ENCODE measurements at places on chromosomes 2 and 18. TPM values are rescaled to one million over a fixed set of nuclear protein-coding genes. Genes with fewer than 3 reads are reported as not detected.

DNA sequence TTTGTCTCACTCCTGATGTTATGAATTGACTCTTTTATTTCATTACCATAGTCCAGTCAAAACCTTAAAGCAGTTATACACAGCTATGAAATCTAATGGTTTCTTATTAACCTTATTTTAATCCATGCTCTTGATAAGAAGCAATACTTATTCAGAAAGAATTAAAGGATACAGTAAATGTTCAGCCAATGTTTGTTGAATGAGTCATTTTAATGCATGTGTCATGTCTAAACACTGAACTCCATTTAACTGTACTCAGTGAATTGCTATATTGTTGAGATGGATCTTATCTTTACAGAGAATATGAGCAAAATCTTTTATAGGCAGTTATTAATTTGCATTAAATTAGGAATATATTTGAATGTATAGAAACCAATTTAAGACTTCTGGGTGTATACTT lies 135.1 kb upstream of the TFPI start:
- no peaks in the 10 kb centered on the region for H3K27me3 ChIP-seq
- no peak overlapping the region for H3K4me3 ChIP-seq
- no peak for DNase-seq
- H3K27ac ChIP-seq = no peak overlapping the region
- no peaks in the 10 kb centered on the region for H3K36me3 ChIP-seq

CYRIA gene
- total RNA-seq = 9.0 TPM

- peak overlapping the region; percentile 18 for H3K27ac ChIP-seq
- DNase-seq = no peak
- no peak overlapping the region for H3K4me3 ChIP-seq
- no peaks in the 10 kb centered on the region for H3K27me3 ChIP-seq
- H3K4me1 ChIP-seq = no peaks in the 10 kb centered on the region
These were observed 58.5 kb downstream of the ATIC start for GRCh38 chr2:215370112-215370965.

CROCC2 gene
- total RNA-seq = not detected

- no peaks in the 10 kb centered on the region for H3K4me1 ChIP-seq
- H3K36me3 ChIP-seq = no peaks in the 10 kb centered on the region
- H3K27ac ChIP-seq = no peak overlapping the region
- no peak for DNase-seq
- no peaks in the 10 kb centered on the region for H3K27me3 ChIP-seq
These were observed 132.2 kb downstream of the SPTBN1 start for GRCh38 chr2:54588244-54588899.

DNA sequence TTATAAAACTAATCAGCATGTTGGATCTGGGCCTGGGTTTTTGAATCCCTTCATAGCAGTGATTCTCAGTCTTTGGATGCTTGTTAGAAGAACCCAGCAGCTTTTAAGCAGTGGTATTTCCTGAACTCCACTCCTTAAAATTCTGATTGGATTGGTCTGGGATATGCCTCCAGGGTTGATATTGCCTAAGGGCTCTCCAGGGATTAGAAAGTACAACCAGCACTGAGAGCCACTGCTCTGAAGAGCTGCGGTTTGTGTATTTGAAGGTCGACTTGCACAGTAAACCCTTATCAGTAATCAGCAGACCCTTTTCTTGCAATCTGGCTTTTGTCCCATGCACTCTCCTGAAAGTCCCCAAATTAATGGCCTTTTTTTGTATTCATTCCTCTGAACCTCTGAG lies 17.0 kb upstream of the RBMS1 start:
- no peak overlapping the region for H3K4me3 ChIP-seq
- no peaks in the 10 kb centered on the region for H3K27me3 ChIP-seq
- H3K4me1 ChIP-seq = no peaks in the 10 kb centered on the region
- no peaks in the 10 kb centered on the region for H3K36me3 ChIP-seq

DNA sequence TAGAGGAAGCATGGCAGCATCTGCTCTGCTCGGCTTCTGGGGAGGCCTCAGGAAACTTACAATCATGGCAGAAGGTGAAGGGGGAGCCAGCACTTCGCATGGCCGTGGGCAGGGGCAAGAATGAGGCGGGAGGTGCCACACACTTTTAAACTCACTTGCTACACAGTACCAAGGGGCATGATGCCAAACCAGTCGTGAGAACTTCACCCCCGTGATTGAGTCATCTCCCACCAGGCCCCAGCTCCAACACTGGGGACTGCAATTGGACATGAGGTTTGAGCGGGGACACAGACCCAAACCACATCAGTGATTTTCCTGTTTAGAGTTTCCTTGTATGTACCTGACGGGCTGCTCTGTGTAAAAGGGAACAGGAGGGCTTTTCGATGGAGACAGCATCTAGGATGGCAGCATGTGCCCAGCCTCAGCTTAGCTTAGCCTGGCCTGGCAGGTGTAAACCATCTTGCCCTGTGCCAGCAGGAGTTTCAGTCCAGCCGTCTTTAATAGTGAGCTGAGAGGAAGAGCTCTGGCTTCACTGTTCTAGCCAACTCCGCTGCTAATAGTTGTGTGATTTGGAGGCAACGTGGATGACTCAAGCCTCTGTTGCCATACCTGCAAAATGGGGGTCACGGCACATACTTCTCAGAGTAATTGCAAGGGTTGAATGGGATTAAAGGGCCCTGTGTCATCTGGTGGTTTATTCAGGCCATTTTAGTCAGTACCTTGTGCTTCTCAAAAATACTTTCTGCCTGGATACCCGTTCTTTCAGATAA lies 101.8 kb downstream of the ASAP2 start:
- H3K4me3 ChIP-seq = no peak overlapping the region
- H3K27me3 ChIP-seq = no peaks in the 10 kb centered on the region
- no peak for DNase-seq
- peaks cover 58% of the 10 kb centered on the region for H3K4me1 ChIP-seq

BBS5 gene
- total RNA-seq = 8.9 TPM

GRCh38 chr2:123732563-123732962 lies 292.5 kb upstream of the CNTNAP5 start:
- no peaks in the 10 kb centered on the region for H3K27me3 ChIP-seq
- H3K4me3 ChIP-seq = no peak overlapping the region
- no peak overlapping the region for H3K27ac ChIP-seq
- H3K36me3 ChIP-seq = no peaks in the 10 kb centered on the region

DNA sequence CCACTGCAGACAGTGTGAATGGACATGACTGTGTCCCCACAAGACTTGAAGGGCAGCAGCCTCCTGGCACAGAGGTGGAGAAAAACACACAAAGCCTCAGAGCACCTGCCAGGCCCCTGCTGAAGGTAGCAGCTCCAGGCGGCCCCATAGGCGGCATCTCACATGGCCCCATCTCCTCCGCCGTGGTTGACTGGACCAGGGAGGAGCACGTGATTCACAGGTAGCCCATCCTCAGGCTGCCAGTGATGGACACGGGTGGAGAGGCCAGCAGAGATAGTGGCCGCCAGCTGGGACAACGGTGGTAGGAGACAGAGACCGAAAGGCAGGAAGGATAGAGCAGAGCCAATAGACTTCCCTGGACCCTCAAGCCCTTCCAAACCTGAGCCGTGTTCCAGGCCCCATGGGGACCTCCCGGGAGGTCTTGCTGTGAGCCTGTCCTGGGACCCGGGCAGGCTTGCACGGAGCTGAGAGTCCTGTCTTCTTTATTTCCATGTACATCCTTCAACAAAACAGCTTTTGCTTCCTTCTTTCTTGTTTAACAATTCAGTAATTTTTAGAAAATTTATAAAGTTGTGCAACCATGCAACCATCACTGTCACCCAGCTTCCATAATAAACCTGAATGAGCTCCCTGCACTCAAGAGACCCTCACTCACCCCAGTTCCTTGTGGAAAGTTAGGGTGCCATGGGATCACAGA lies 26.9 kb downstream of the GPR55 start:
- peak; percentile 25 for DNase-seq
- no peak overlapping the region for H3K27ac ChIP-seq
- H3K36me3 ChIP-seq = no peaks in the 10 kb centered on the region
- H3K4me3 ChIP-seq = no peak overlapping the region

GRCh38 chr2:88398180-88398579 lies 54.3 kb downstream of the FOXI3 start:
- H3K4me1 ChIP-seq = no peaks in the 10 kb centered on the region
- no peak overlapping the region for H3K4me3 ChIP-seq
- no peaks in the 10 kb centered on the region for H3K36me3 ChIP-seq
- no peaks in the 10 kb centered on the region for H3K27me3 ChIP-seq

DNA sequence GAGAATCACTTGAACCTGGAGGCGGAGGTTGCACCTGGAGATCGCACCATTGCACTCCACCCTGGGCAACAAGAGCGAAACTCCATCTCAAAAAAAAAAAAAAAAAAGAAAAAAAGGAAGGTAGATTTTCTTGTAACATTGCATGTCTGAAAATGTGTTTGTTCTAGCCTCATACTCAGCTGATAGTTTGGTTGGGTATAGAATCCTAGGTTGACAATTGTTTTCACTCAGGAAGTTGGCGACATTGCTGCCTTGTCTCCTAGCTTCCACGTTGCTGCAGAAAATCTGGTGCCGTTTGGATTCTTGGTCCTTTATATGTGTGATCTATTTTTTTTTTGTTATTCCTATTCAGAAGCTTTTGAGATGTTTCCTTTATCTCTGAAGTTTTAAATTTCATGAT lies 4.7 kb downstream of the ING5 start:
- peaks cover 13% of the 10 kb centered on the region for H3K4me1 ChIP-seq
- H3K4me3 ChIP-seq = no peak overlapping the region

- no peak overlapping the region for H3K4me3 ChIP-seq
- peak; percentile 30 for DNase-seq
- H3K27me3 ChIP-seq = no peaks in the 10 kb centered on the region
- H3K36me3 ChIP-seq = no peaks in the 10 kb centered on the region
These were observed 38.0 kb downstream of the HJURP start for GRCh38 chr2:233816334-233816733.

- peak; percentile 71 for DNase-seq
- H3K36me3 ChIP-seq = no peaks in the 10 kb centered on the region
These were observed 173.3 kb upstream of the ZFP36L2 start for GRCh38 chr2:43399515-43400264.

DNA sequence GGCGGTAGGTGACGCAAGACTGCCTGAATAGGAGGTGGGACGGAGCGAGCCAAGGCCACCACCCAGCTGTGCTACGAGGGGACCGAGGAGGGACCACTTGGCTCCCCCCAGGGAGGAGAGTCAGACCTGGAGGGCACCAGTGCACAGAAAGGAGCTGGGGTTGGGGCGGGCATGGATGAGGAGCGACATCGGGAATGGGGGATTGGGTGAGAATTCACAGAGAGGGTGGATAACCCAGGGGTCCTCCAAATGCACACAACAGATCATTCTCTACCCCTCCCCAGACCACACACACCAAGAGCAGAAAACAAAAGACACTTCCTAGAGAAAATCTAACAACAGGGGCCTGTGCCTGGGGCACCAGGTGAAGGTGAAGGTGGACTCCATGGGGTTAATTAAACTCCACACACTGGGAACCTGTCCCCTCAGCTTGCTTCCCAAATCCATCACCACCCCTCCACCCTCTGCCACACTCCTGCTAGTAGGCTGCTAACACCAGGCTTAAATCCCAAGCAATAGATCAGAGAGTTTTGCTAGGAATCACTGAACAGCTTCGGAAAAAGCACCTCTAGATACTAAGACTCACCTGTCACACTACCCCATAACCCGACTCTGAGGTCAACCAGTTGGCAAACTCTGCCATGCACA lies 274.6 kb downstream of the EIPR1 start:
- peaks cover 7% of the 10 kb centered on the region for H3K4me1 ChIP-seq
- H3K27ac ChIP-seq = no peak overlapping the region
- no peak for DNase-seq
- peaks cover 3% of the 10 kb centered on the region for H3K27me3 ChIP-seq

ARHGAP28 gene
- total RNA-seq = 9.1 TPM

DNA sequence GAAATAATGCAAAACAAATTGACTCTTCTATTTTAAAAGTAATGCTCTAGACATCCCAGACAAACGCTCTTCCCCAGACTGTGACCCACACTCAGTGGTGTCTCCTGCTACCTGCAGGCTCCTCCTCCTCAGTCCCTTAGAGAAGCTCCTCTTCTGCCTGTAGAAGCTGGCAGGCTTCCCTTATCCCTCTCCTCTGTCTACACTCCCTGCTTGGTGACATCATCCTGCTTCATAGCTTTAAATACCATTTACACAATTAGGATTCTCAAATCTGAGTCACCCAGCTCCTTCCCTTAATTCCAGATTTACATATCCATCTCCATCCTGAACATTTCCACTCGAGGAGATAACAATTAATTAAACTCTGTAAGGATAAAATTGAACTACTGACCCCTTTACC lies 167.9 kb downstream of the FBXO15 start:
- H3K27me3 ChIP-seq = no peaks in the 10 kb centered on the region
- no peak overlapping the region for H3K4me3 ChIP-seq
- H3K36me3 ChIP-seq = no peaks in the 10 kb centered on the region
- DNase-seq = no peak

ITGB6 gene
- total RNA-seq = not detected

VWA3B gene
- total RNA-seq = 0.55 TPM

DNA sequence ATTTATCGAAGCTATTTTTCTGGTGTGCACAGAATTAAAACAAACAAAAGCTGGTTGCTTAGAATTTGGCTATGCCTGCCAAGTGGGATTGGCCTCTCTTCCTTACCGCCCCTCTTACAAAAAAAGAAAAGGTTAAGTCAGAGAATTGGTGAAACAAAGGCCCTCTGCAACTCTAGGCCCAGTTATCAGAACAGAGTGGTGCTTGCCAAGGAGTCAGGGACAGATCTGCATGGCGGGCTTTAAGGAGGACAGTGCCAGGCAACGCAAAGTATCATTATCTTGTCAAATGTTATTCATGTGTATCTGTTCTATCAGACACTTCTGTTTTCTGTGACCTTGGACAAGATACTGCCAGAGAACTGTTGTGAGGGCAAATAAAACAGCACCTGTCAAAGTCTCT lies 78.3 kb downstream of the TGIF1 start:
- H3K27me3 ChIP-seq = no peaks in the 10 kb centered on the region
- no peaks in the 10 kb centered on the region for H3K36me3 ChIP-seq
- no peak overlapping the region for H3K27ac ChIP-seq
- no peaks in the 10 kb centered on the region for H3K4me1 ChIP-seq
- DNase-seq = no peak

DNA sequence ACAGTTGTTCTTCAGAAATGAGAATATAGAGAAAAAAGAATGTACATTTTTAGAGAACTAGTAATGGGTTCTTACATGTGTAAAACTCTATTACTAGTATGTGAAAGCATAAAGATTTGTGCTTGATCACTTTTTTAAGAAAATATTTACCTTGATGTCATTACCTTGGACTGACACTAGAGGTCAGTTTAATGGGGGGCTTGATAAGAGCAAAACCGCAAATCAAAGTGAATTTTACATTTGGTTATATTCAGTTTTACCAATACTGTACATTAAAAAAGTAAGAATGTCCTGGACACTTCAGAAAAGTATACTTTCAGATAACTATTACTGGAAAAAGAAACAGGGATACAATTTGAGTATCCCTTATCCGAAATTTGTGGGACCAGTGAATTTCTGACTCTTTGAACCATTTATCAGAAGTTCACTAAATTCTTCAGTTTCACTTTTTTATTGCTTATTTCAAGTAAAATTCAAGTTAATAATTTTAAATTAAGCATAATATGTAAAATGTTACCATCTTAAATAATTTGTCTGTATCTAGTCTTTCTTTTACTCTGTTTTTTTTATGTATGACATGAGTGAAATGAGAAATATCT lies 1149.5 kb downstream of the DSC3 start:
- no peaks in the 10 kb centered on the region for H3K4me1 ChIP-seq
- no peak overlapping the region for H3K27ac ChIP-seq
- H3K36me3 ChIP-seq = no peaks in the 10 kb centered on the region
- no peak overlapping the region for H3K4me3 ChIP-seq
- DNase-seq = no peak

Measured in sigmoid colon (tissue), 7 donors.